ENCODE measurements at places on chromosomes 6 and 20.
A peak's percentile ranks its signal among the peaks of the same experiment; 100 is the strongest.

GRCh38 chr6:151254451-151255081 is 14.8 kb downstream of the AKAP12 start:
- no peak for DNase-seq

DNA sequence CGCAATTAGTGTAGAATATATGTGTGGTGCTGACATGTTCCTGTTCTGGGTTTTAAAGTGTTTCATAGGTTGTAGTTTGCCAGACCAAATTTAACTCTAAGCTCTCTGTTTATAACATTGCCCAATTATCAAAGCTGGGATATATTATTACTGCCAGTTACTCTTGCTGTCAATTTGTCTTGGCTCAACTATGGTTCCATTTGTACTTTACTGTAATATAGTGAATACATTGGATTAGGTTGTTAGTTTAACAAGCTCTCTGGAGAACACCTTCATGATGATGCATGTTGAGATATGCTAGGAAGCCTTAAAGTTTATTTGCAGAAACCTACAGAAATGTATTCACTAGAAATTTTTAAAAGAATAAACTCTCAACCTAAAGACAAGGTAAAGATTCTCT is 259.6 kb downstream of the ZFAND3 start:
- no peak for DNase-seq

- DNase-seq, result no peak
Observed at GRCh38 chr6:138673346-138674014, 100.1 kb upstream of the CCDC28A start.

DNA sequence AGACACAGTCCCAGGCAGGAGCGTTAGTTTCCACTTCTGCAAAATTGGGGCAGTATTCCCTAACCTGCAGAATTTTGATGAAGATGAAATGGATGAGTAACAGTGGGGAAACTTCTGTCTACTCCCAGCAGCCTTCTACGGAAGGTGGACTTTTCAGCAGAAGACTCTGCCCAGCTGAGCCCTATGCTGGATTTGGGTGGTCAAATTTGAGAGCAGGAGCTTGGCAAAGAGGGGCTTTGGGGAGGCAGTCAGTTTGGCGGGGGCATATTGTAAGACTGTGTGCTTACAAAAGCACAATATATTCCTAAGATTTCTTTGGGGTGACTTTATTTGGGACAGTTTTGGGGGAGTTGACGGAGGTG is 5.4 kb upstream of the SDCBP2 start:
- DNase-seq, result no peak

DNA sequence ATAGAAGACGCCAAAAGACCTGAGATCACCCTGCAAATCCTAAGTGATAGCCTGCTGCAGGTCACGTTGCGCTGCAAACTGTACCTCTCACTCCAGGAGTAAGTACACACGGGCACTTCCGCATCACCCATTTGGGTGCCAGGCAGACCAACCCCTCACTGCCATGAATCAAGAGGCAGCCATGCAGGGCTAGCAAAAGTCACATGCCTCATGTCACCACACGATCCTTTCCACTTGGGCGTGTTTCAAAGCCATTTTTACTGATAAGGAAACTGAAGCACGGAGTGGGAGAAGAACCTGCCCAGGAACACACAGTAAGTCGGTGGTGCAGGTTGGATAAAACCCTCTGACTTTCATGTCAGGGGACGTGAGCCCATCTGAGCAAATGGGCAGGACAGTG is 37.0 kb downstream of the BPIFB1 start:
- DNase-seq, result no peak

- peak; percentile 3 for DNase-seq
Observed at GRCh38 chr20:4261333-4262284, 246.3 kb upstream of the RNF24 start.

DNA sequence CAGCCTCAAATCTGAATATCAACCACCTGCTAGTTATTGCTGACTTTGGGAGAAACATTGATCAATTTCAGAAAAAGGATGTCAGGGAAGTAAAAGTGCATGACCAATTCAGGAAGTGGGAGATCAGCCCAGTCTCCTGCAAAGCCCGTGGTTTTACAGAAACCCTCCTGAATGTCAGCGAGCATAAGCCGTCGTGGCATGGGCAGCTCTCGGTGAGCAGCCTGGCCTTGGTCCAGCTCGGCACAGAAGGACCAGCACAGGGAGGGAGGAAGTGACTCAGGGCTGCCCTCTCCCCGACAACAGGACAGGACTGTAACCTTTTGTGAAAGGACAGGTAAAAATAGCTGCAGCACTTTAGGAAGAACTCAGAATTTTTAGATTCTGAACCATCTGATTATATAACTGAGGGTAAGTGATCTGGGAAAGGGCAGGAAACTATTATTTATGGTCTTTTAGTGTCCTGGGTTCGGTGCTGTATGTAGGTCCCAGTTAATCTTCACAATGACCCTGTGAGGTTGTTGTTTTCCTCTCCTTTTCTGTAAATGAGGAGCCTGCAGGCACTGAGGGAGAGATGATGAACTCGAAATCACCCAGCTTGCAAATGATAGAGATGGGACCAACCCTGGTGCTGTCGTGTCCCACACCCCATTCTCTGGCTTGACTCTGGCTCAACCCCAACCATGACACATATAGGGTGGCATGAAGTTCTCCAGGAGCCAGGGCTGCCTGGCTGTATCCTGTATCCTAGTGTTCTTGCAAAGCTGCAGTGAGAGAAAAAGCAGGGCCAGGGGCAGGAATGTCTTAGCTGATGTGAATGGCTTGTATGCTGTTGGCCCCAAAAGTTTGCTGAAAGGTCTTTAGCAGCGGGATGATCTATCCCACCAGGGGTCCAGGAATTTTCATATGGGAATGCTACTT is 37.6 kb downstream of the NRN1 start:
- no peak for DNase-seq

- DNase-seq, result no peak
Observed at GRCh38 chr6:166194914-166195859, 27.5 kb upstream of the TBXT start.

- DNase-seq, result no peak
Observed at GRCh38 chr6:151400473-151400872, 9.1 kb upstream of the ZBTB2 start.

DNA sequence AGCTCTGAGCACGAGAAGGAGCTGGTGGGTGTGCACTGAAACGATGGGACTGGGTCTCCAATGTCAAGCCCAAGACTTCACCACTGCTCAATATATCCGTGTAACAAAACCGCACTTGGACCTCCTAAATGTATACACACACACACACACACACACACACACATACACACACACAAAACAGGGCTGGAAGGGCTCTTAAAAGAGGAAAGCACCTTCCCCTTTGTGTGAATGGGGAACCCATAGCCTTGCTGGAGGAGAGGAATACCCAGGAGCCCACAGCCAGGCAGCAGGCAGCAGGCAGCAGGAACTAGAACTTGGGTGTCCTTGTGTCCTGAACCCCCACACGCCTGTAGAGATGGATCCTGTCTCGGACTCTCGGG is 29.8 kb downstream of the TGM2 start:
- DNase-seq, result no peak

DNA sequence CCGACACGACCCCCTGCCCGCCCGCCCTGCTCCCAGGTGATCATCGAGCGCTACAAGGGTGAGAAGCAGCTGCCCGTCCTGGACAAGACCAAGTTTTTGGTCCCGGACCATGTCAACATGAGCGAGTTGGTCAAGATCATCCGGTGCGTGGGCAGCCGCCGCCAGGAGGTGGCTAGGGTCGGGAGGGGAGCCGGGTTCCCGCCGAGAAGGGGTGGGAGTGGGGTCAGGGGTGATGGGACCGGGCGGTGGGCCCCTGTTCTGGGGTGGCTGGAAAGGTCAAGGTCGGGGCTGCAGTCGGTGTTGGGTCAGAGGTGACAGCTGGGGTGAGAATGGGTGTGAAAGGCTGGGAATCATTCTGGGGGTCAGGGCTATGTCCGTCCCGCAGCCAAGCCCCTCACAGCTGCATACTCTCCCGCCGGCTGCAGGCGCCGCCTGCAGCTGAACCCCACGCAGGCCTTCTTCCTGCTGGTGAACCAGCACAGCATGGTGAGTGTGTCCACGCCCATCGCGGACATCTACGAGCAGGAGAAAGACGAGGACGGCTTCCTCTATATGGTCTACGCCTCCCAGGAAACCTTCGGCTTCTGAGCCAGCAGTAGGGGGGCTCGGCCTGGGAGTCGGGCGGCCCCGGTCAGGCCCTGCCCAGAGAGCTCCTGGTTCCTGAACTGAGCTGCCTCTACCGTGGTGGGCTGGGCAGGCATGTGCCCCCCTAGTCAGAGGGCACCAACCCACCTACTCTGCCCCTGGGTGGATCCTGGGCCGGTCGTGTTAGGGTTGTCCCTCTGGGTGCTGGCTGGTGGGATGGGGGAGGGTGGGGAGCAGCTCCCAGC is 1.0 kb downstream of the MAP1LC3A start:
- no peak for DNase-seq

GRCh38 chr6:69816569-69816968 is 19.8 kb upstream of the LMBRD1 start:
- no peak for DNase-seq

GRCh38 chr6:31680226-31681134 is at the start of gene LY6G5C:
Gene LY6G5C (minus strand): TSS chr6:31681067. CDS start chr6:31680373, 694 bp downstream.
- DNase-seq, result peak; percentile 95

DNA sequence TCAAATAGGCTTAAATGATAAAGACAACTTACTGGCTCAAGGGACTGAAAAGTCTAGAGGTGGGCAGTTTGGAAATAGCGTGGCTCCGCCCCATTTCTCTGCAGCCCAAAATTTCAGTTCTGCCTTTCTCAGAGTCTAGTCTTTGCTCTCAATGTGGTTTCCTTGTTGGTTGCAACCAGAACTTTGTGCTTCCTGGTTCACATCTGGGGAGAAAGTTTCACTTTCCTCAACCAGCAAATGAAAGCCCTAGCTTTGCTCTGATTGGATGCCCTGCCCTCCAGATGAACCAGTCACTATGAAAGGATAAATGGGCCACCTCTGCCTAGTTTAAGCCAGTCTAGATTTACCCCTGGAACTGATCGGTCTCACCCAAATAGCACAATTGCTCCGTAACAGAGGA is 14.9 kb downstream of the SYCP2L start:
- no peak for DNase-seq

GRCh38 chr6:110886555-110887167 is 12.1 kb downstream of the AMD1 start:
- no peak for DNase-seq

DNA sequence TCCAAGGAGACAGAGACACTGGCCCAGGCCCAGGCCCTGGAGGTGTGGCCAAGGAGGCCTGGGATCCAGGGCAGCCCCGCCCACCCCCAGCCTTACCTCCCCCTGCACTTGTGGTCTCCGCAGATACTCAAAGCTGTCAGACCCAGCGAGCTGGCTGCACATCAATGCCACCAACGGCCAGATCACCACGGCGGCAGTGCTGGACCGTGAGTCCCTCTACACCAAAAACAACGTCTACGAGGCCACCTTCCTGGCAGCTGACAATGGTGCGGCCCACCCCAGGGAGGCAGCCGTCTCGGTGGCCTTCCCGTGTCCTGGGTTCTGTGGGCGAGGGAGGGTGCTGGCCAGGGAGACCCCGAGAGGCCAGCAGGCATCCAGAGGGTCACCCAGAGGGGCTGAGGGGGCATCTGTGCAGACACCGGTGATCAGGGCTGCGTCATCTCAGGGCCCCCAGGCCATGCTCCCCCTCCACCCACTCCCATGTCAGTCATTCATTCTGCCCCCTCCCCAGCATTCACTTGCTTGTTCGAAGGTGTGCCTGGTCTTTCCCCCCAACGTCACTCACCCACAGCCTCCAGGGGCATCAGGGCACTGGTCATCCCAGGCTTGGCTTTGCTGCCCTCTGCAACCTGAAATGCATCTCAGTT is 141.3 kb downstream of the TAF4 start:
- DNase-seq, result no peak
